CD4-positive, alpha-beta T cell treated with Interferon gamma for 1 hour (primary cell): ENCODE measurements at places on chromosomes 2 and 18.

DNA sequence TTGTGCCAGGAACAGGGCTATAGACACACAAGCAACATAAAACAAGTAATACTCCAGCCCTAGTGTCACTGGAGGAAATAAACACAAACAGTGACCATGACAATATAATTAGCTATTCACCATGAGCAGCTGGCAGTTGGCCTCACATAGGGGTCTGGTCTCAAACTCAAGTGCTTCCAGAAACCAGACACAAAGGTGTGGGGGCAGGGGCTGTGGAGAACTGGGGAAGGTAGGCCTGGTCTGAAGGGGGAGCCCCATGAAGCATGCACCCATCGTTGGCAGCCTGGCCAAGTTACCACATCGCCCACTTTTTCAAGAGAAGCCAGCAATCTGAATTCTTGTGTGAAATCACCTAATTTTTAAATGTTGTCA lies 49.5 kb upstream of the SP3 start:
- DNase-seq = no peak

DNA sequence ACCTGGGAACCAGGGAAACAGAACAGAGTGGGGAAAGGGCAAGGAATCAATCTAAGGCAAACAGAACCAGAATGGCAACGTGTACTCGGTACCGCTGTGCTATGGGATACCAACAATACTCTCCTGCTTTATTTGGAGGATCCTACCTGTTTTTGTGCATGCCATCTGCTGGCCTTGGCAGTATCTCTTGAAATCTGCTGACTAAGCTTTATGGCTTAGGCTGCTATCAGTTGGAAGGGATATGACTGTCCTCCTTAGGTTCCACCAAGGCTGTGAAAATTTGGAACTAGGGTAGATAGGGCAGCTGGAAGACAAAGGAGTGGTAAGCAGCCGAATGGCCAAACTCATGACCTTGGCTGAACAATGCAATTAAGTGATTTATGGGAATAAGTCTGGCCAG lies 71.3 kb upstream of the LYPD6 start:
- no peak for DNase-seq

DNA sequence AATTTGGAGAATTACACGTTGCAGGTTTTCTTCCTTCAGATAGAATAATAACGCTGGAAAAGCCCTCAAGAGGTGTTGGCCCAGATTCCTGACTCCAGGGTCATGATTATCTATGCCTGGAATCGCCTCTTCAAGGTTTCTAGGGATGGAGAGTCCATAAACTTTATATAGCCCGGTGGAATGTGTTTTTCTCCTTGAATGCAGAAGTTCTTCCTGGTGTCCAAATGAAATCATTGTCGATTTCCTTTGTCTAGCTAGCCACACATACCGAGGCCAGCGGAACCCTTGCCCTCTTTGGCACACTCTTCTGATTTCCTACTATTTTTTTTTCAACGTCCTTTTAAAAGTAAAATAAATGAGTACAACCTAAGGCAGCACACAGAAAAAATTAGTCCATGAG lies 117.8 kb downstream of the PID1 start:
- DNase-seq = no peak

DNA sequence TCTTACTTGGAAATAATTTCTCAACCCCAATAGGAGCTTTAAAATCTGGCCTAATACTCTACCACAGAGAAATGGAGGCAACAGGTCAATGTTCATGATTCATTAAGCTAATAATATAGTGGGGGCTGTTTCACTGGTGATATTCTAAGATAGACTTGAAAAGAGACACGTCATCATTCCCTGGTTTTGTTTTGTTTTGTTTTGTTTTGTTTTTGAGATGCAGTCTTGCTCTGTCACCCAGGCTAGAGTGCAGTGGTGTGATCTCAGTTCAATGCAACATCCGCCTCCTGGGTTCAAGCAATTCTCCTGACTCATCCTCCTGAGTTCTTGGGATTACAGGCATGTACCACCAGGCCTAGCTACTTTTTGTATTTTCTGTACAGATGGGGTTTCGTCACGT lies 37.5 kb upstream of the SOS1 start:
- no peak for DNase-seq

- DNase-seq = no peak
Observed at GRCh38 chr2:182088681-182089320, 103.1 kb downstream of the PPP1R1C start.

GRCh38 chr18:80132180-80132812 lies 23.2 kb downstream of the ADNP2 start:
- no peak for DNase-seq

DNA sequence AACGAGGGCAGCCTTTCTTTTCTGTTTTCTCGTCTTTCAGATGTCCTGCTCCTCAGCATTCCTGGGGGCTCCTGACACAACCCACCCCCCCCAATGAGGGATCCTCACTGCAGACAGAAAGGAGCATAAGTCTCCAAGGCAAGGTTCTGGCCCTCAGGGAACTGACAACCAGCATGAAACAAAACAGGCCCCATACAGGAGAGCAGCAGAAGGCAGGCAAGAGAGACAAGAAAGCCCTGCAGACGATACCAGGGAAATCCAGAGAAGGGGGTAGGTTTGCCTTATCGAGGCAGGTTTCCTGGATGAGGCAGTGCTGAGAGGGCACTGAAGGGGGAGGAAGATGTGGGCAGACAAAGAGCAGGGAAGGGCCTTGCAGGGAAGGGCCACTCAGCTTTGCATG lies 103.9 kb upstream of the EPAS1 start:
- DNase-seq = no peak

- DNase-seq = no peak
Observed at GRCh38 chr2:63942788-63943187, 76.4 kb downstream of the VPS54 start.
